ENCODE measurements at places on chromosomes 2 and 18.

DNA sequence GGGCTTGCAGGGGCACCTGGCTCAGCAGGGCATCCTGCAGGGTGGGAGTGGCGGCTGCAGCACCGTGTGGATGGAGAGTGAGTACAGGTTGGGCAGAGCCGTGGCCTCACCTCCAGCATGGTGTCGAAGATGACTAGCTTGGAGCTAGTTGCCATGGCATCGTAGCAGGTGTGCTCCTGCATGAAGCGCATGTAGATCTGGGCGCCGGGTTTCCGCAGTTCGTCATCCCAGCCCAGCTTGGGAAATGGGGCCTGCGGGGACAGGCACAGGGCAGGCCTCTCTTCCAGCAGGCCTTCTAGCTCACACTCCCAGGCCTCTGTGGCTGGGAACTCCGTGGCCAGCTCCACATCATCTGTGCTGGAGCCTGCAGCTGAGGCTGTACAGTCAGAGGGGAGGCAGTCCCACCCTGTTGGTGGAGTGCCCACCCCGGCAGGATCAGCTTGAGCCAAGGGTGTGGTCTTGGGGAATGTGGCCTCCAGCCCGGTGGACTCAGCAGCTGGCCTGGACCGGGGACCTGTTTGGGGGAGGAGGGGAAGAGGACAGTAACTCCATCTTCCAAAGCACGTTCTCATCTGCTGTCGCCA, 1.6 kb downstream of the PRKAG3 start:
- DNase-seq, result no peak

DNA sequence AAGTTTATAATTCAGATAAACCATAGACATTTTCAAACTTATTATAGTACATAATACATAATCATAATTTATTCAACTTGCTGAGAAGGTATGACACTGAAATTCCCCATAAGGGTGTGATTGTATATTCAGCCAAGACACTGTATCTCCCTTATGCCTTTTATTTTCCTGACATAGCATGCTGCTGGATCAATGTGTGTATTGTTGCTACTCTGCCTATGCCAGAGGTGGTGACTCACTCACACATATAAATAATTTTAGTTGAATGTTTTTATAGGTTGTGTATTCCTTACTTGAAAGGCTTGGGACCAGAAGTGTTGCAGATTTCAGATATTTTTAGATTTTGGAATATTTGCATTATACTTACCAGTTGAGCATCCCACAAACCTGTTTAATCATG, 86.8 kb downstream of the VRK2 start:
- DNase-seq, result no peak

GRCh38 chr2:66366619-66367018, 68.3 kb upstream of the MEIS1 start:
- no peak for DNase-seq

GRCh38 chr2:56133441-56133840, 50.3 kb upstream of the CCDC85A start:
- DNase-seq, result no peak

DNA sequence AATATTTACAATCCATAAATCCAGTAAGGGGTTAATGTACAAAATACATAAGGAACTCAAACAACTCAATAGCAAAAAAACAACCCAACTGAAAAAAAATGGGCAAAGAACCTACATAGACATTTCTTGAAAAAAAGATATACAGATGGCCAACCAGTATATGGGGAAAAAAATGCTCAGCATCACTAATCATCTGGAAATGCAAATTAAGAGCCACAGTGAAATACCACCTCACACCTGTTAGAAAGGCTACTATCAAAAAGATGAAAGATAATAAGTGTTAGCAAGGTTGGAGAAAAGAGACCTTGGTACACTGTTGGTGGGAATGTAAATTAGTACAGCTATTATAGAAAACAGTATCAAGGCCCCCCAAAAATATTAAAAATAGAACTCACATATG, 14.6 kb downstream of the AP1S3 start:
- no peak for DNase-seq

DNA sequence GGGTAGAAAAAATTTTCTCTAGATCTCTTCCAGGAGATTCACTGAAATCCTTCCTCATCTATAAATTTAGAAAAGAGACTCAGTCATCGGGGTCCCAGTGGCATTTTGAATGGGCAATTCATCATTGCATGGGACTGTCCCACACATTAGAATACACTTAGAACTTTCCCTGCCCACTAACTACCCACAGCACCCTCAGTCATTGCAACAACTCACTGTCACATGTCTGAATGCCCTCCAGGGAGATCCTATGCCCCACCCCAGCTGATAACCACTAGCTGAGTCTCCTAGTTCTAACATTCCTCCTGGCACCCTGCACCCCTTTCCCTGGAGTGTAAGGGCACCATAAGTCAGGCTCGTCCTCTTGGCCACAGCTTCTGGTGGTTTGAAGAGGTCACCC, 89.6 kb downstream of the INSIG2 start:
- no peak for DNase-seq

DNA sequence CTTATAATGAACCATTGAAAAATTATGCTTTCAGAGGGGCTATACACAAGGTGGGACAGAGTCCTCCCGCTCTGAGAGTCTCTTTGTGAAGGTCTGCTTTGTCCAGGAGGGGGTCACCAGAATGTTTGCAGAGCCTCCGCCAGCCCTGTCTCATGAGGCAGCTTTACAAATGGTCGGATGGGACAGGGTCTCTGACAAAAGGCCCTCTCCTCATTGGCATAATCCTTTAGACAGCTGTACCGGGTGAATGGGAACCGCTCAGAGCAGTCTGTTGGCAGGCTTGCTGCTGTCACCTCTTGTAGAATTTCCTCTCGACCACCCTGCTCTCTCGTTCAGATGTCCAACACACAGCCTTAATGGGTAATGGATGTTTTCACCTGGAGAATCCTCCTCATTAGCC, 40.2 kb upstream of the TGIF1 start:
- no peak for DNase-seq

DNA sequence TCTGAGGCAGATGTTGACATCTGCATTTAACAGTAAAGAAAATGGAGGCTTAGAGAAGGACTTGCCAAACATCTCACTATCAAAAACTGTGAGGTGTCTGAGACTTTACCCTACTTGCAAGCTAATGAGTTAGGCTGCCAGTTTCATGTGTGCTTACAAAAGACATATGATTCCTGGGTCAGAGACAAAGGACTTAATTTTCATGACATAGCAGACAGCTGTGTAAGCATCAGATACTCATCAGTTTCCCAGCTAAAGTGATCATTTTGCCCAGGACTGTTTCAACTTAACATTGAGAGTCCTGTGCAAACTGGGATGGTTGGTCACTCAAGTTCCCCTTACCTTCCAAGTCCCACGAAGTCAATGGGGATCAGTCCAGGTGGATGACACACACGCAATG, 18.9 kb upstream of the DAPL1 start:
- no peak for DNase-seq

GRCh38 chr2:204072443-204073324, 136.1 kb downstream of the ICOS start:
- no peak for DNase-seq

DNA sequence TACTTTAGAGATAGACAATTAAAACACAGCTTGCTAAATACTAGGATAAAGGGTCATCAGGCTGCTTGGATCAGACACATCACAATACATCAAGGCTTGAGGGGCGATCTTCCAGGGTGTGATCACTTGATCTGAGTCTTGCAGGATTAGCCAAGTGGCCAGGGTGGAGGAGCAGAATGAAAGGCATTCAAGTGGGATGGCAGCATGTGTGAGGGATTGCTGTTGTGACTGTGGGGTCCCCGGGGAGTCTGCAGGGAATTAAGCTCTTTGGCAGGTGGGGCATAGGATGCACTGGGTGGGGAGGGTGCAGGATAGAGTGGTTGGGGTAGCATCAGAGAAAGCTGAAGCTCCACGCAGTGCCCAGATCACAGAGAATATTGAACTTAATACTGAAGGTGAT, 58.0 kb upstream of the TMEM163 start:
- DNase-seq, result no peak

GRCh38 chr2:13230221-13230620, 513.5 kb downstream of the TRIB2 start:
- DNase-seq, result peak; percentile 66

DNA sequence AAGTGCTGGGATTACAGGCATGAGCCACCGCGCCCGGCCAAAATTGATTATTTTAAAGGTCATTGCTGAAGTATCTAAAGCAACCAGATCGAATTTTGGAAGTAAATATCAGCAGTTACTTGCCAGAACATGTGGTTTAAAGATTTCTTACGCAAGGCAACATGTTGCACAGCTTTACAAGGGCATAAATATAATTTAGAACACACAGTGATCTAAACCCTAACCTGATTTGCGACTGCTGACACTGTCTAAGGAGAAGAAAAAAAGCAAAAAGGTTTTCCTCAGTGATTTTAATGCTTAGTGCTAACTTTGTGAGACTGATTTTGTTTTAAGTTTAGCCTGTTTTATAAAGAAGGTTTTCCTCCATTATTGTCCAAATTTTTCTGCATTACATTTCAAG, 569.9 kb upstream of the LINC00305 start:
- no peak for DNase-seq

- DNase-seq, result no peak
These were observed 143.5 kb upstream of the HDAC4 start for GRCh38 chr2:239544143-239544917.

- no peak for DNase-seq
These were observed 48.6 kb downstream of the GULP1 start for GRCh38 chr2:188340257-188340656.

DNA sequence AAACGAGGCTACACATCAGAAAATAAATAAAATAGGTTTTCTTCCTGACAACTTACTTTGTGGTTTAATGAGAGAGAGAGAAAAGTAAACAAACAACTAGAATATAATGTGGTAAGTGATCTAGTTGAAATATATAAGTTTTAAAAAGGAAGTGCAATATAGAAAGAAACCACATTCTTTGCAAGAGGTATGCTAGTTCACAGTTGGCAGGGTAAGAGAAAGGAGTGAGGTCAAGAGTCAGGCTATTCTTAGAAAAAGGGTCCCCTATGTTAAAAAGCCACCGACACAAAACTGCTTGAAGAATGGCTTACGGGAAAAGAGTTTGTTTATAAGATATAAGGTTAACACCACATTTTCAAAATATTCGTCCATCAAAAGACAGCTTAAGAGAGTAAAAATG, 462.1 kb downstream of the ERBB4 start:
- no peak for DNase-seq

DNA sequence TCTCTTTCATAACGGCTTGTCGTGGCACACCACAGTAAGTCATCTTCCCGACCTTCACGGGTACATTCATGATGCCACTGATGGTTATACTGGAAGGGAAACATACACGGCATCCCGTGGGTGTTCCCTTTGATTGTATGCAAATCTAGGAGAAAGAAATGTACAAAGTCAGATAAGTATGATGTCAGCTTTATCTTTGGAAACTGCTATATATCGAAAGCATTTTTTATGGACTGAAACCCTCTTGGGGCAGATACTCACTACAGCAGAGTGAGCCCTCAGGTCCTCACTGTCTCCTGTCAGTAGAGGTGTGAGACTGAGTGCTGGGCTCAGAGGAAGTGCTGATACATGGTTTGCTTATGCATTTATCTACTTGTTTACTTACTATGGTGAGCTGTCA, 20.4 kb downstream of the PLA2R1 start:
- no peak for DNase-seq

GRCh38 chr2:95314964-95315611, 17.9 kb downstream of the KCNIP3 start:
- DNase-seq, result no peak

DNA sequence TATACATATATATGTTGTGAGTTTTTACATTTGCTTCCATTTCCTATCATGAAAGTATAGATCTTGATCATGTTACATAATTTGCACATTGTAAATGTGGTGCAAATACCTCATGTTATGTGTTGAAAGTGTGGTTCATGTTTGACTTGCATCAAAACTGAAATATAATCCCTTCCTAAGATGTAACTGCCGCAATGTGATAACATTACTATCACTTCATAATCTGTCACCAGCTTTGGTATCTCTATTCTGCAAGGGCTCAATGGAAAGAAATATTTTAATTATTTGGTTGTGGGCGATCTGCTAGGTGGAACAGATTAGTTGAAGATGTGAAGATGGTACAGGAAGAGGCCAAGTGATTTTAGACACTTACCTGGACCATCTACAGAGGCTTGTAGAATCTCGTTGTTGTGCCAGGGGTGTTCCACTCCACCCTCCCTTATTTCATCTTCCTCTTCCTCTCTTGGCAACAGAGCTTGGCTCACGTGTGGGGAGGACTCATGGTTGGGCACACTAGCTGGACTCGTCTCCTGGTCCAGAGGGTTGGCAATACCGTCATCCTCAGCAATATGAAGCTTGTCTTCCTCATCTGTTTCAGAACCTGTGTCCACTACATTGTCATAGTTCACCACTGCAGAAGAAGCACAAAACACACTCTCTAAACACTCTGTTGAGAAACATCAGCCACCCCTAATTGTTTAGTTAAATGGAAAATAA, 90.4 kb downstream of the ZEB2 start:
- DNase-seq, result no peak

DNA sequence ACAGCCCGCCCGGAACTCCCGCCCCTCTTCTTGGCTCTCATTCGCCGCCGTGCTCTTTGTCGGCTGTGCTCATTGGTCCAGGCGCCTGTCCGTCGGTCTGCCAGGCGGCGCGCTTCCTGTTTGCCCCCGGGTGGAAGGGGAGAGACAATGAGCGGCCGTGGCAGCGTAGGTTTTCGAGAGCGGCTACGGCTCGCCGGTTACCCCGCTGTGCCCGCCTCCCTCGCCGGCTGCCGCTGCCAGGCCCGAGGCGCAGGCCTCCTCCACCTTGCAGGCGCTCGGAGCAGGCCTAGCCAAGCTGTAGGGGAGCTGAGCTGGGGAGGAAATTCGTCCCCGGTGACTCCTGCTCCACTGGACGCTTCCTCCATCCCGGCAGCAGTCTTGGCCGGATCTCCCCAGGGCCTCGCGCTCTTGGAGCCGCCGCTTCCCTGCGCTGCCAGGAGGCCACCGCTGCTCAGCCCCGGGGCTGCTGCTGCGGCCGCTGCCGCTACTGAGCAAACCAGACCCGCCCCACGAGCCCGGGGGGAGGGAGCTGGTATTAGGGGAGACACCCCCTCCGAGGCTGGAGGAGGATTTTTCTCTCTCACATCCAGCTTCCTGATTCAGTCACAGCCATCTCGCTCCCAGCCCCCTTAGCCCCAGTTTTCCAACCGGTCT, at the start of gene SP3:
TSS of gene SP3 (minus strand) at position 2 of the 654 bp plus-strand sequence. CDS start 202 bp downstream, outside the sequence.
- peak; percentile 95 for DNase-seq

GRCh38 chr2:288758-289361, 969 bp upstream of the ALKAL2 start:
- no peak for DNase-seq

- DNase-seq, result no peak
These were observed 39.5 kb upstream of the RTN4 start for GRCh38 chr2:55089726-55090125.

- no peak for DNase-seq
These were observed 112.7 kb upstream of the SERPINE2 start for GRCh38 chr2:224151680-224152310.

Measured in NCI-H1105 treated with DMSO at 0.1 percent for 48 hours (cell line).